ENCODE measurements at places on chromosomes 7 and 10.

DNA sequence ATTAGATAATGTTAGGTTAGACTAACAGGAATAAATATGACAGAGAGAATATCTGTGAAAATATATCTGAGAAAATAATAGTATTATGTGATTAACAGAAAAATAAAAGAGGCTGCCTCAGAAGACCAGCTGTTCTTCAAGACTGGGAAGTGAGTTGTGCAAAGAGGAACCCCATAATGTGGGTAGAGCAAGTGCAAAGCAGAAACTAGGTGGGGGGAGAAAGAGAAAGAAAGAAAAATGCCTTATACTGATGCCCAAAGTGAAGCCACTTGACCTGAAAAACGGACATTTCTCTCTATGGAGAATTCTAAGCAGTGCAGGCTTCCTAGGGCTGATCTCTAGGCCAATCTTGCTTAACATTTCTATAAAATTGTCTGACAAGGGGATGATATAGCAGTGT lies 3.8 kb downstream of the NEBL start:
- DNase-seq = no peak

- DNase-seq = no peak
Observed at GRCh38 chr7:131581241-131582051, 25.0 kb upstream of the PODXL start.

DNA sequence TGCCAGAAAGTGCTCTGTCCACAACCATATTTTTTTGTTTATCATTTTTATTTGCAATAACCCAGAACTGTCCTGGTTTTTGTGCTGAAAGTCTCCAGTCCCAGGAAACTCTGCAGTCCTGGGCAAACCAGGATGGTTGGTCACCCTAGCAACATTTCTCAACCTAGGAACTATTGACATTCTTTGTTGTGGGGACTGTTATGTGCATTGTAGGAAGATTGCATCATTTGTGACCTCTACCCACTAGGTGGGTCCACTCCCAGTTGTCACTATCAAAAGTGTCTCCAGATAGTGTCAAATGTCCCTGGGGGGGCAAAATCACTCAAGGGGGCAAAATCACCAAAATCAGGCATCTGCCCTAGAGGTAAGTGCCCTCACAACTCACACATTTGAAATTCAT lies 14.0 kb upstream of the SRI start:
- no peak for DNase-seq

GRCh38 chr7:15753887-15754579 lies 67.5 kb upstream of the MEOX2 start:
- no peak for DNase-seq

- no peak for DNase-seq
Observed at GRCh38 chr7:92949748-92950147, 113.4 kb upstream of the CDK6 start.

Data from activated naive CD4-positive, alpha-beta T cell treated with anti-CD3 and anti-CD28 coated beads, Interleukin-2, amount 50 U/mL, for 16 hours (primary cell).